ENCODE measurements at places on chromosomes 7 and 10.
A peak's percentile ranks its signal among the peaks of the same experiment; 100 is the strongest.

GRCh38 chr7:6403907-6404306 is 43.8 kb downstream of the DAGLB start:
- no peak for DNase-seq

- no peak for DNase-seq
Measured at GRCh38 chr7:130297628-130298543, 4.9 kb downstream of the CPA4 start.

- DNase-seq, result no peak
Measured at GRCh38 chr10:95405655-95406054, 114.9 kb upstream of the PDLIM1 start.

GRCh38 chr7:33422825-33423645 is 293.7 kb downstream of the BBS9 start:
- DNase-seq, result no peak

DNA sequence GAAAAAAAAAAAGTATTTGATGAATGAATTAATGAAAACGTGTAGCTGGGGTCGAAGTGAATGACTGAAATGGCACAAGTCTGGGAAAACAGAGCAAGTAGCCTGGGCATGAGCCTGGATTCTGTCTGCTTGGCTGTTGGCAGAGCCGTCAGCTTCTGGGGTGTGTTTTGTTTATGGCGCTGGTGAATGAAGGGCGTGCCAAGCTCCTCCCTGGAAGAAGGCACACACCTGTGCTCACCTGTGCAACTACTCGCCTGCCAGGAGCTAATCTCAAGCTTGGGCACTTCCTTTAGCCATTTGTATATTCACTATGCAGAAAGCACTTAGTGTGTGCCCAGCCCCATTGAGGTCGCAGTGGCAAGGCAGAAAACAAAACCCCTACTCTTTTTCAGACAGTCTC is 74.1 kb downstream of the GTF2IRD1 start:
- DNase-seq, result no peak

GRCh38 chr10:74207691-74208480 is 56.9 kb downstream of the ADK start:
- DNase-seq, result no peak

DNA sequence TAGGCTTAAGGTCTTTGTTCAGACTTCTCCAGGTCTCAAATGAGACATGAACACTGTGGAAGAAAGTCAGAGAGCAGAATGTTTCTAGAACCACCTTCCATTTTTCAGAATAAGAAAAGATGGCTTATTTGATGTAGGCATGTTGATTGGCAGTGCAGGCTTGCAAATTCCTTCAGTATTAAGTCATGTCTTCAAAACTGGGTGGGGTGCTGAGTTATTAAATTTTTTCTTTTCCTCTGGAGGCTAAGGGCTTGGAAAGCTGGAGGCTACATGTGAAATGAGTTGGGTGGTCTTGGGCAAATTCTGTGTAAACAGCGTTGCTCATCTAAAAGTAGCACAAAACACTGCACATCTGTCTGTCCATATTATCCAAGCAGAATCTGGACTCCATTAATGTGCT is 62.8 kb downstream of the PRTFDC1 start:
- no peak for DNase-seq

- DNase-seq, result no peak
Measured at GRCh38 chr10:48251525-48252353, 22.8 kb downstream of the FRMPD2 start.

DNA sequence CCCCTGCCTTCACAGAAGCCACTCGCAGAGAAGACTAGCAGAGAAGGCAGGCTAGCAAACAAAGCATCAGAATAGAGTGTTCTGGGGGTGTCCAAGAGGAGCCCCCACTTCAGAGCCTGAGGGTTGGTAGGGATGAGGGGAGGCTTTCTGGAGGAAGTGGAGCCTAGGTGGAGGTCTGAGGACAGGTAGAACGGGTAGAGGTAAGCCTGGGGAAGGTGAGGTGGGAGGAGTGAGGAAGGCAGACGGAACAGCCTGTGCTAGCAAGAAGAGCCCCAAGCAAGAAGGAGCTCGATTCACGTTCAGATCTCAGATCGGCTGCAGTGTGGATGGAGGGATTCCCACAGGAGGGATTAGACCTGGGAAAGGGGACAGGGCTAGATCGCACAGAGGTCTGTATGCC is 66.0 kb upstream of the DUSP5 start:
- DNase-seq, result no peak

GRCh38 chr7:52830801-52831200 is 204.6 kb upstream of the POM121L12 start:
- no peak for DNase-seq

DNA sequence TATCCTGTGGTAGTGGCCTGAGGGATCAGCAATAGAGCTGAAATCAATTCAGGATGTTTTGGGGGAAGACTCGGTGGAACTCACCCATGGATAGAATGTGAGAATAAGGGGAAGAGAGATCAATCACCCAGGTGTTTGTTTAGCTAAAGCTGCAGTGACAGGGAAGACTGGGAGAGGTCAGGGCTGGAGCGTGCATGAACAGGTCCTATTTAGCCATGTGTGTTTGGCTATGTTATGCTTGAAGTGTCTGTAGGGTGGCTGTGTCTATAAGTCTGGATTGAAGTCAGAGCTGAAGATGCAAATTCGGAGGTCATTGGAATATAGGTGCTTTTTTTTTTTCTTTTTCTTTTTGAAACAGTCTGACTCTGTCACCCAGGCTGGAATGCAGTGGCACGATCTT is 4.6 kb downstream of the ATP6V1F start:
- no peak for DNase-seq

- DNase-seq, result no peak
Measured at GRCh38 chr10:59611048-59611447, 98.6 kb downstream of the SLC16A9 start.

GRCh38 chr10:120979435-120980278 is 128.5 kb downstream of the WDR11 start:
- DNase-seq, result peak; percentile 12

GRCh38 chr7:28726555-28726954 is 231.6 kb downstream of the TRIL start:
- DNase-seq, result no peak

DNA sequence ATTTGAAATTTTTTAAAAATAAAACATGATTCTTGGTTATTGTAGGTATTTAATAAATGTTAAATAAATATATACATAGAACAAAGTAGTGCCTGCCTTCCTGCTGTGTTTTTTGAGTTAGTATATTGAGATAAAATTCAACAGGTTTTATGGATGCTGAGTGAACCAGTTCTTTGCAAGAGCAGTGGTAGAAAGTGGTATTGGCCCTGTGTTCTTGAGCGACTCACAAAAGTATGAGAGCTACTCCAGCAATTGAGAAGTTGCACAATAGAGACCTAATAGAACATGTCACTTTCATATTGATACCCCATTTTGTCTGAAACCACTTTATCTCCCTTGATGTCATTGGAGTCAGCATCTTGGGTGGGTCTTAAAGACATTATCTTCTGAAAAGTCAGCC is 32.6 kb upstream of the GJD4 start:
- DNase-seq, result no peak

GRCh38 chr10:79059859-79060379 is 8.8 kb upstream of the ZMIZ1 start:
- DNase-seq, result no peak

DNA sequence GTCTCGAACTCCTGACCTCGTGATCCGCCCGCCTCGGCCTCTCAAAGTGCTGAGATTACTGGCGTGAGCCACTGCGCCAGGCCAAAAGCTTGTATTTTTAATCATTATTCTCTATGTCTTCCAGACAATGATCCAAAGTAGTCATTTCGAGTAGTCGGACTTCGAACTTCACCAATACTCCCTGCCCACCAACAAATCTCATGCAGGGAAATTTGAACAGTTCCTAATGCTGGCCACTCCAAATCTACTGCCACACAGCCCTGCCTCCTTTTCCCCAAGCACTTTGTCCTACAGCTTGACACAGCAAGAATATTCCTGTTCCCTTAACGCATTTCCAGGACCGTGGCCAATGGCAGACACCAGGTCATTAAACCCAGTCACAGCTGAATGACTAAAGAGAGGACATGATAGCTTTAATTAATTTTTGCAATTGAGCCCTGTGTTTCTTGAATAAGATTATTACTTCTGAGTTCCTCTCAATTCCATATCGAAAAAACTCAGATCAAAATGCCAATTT is 142.3 kb upstream of the NRP1 start:
- DNase-seq, result no peak

GRCh38 chr7:45638916-45639315 is 64.7 kb downstream of the ADCY1 start:
- DNase-seq, result no peak

DNA sequence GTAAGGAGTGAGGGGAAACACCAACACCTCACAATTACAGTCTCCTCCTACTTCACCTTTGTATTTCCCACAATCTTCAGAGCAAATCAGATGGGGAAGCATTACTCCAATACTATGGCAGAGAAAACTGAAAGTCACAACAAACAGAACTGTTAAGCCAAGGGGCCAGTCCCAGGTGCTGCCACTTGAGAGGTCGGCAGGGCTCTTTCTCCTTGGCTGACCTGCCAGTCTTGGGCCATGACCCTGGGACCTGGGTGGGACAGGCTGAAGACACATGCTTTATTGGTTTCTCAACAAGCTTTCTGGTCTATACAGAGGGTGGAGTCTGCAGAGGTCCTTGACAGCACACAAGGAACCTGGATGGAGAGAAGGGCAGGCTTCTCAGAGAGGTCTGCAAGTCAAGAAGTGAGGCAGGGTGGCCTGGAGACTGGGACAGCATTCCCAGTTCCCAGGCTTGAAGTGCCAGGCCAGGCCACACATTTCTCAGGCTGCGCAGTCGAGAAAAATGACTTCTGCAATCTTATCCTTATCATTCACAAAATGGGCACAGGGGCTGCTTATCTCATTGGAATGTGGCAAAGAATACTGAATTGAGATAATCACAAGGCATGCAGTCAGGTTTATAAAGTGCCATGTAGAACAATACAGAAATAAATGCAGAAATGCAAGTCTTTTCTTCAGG is 301.0 kb downstream of the CXCL12 start:
- DNase-seq, result no peak

GRCh38 chr7:106999023-106999422 is 45.5 kb upstream of the PRKAR2B start:
- no peak for DNase-seq

DNA sequence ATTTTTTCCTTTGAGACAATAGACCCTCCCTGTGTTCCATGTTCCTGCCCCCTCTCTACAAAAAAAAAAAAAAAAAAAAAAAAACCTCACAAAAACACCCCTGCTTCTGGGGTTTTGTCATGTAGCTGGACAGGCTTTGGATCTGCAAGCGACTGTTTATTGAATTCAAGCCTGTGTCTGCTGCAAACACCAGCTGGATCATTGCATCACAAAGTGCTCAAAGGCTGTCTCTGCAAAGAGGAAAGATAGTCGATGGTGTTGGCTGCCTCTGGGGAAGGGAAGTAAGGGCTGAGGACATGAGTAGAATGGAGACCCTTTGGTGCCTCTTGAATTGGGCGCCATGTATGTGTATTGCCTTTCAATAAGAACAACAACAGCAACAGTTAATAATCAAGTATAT is 471.2 kb downstream of the PLXNA4 start:
- DNase-seq, result no peak

DNA sequence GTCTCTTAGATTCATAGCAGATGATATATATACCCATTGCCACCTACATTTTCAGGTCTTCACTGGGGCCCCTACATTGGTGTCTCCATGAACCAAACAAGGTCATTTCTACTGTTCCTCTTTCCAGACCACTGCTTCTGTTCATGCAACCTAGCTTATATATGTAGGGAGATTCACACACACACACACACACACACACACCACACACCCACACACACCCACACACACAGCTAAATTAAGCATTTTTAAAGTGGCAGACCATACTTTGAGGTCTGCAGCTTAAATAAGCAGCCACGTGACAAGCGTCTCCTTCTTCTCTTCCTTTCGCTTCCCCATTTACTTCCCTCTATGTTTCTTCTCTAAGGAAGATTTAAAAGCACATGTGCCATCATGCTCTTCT is 70.0 kb upstream of the CC2D2B start:
- DNase-seq, result no peak

GRCh38 chr7:102008535-102009262 is 191.3 kb downstream of the CUX1 start:
- DNase-seq, result no peak

DNA sequence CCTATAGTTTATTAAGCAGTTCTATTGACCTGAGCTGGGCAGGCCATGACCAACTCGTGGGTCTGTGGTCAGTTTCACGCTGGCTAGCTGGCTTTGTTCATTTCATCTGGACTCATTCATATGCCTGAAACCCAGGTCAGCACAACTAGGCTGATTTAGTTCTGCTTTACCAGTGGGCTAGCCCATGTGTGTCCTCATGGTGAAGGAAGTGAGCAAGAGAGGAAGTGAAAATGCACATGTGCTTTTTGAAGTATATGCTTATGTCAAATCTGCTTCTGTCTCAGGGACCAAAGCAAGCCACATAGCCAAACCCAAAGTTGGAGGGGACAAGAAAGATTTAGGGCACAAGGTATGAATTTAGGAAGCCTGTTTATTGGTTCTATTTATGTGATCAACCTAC is 154.5 kb downstream of the RNF133 start:
- DNase-seq, result no peak

- no peak for DNase-seq
Measured at GRCh38 chr10:36778651-36779050, 346.7 kb upstream of the ANKRD30A start.

- DNase-seq, result no peak
Measured at GRCh38 chr10:44292390-44293002, 92.4 kb downstream of the CXCL12 start.

All from endothelial cell (in vitro differentiated cells).